Lower lobe of right lung (tissue), 2 donors: ENCODE measurements at places on chromosomes 2 and 18. TPM values are rescaled to one million over a fixed set of nuclear protein-coding genes. Genes with fewer than 3 reads are reported as not detected.

DNA sequence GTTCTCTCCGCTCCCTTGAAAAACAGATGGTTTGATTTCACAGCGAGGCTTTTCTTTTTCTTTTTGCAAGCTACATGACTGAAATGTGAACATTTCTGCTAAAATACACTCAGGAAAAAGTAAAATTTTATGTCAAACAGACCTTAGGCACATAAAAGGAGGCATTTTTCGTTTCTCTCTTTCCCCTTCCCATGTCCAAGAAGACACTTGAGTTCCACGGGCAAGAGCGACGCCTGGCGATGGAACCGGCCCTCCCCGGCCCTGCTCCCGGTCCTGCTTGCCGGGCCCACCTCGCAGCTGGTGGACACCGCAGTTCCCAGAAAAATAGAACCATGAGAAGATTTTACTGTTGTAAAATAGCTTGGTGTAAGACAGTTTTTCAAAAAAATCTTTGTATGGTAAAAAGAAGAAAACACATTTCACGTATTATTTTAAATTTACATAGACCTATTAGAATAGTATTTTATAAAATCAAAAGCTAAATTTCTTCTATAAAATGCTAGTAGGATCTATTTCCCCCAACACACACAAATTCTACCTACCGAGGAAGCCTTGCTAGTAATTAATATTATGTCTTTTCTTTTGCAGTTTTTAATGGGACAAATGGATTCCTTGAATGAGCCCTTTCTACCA lies 2.3 kb upstream of the ALKAL2 start:
- peak; percentile 75 for DNase-seq

- DNase-seq = no peak
Observed at GRCh38 chr2:133438848-133439564, 129.3 kb downstream of the NCKAP5 start.

DNA sequence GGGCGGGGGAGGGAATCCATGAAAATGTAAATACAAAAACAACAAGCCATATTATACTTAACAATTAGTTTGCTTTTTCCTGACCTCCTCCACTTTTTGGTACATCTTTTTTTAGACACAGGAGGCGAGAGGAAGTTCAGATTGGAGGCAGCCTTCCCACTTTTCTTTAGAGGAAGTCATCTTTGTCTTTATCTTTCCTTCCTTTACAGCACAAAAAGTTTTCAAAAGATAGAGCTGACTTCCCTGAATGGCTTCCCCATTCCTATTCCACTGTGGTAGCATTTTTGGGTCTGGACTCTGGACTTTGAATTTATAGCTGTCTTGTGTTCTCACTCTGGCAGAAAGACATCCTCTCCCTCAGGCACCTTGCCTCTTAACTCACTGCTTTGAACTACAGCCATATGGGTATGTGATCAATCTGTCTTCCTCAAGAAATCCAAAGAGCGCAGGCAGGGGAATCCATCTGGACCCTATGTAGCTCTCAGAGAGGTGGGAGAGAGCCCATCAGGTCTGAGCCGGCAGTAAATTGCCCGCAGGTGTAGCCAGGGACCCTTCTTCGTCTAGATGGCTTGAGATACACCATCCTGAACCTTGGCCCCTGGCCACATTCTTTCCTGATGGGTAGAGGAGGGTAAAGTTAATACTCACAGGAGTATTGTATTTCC lies 101.9 kb downstream of the AQP4 start:
- DNase-seq = no peak

- no peak for DNase-seq
Observed at GRCh38 chr18:77077401-77077800, 55.2 kb downstream of the MBP start.

DNA sequence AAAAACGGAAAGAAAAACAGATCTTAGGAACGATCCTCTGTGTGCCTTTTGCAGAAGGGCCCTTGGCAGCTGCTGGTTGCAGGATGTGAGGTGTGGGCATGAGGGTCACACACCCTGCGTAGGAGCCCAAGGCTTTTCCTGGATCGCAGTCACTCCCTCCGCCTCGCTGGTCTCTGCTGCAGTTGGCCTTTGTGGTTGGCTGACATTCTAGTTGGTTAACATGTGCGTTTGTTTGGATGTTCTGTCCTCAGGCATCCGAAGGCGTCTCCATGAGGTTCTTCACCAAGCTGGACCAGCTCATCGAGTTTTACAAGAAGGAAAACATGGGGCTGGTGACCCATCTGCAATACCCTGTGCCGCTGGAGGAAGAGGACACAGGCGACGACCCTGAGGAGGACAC lies 61.7 kb downstream of the INPP5D start:
- no peak for DNase-seq

DNA sequence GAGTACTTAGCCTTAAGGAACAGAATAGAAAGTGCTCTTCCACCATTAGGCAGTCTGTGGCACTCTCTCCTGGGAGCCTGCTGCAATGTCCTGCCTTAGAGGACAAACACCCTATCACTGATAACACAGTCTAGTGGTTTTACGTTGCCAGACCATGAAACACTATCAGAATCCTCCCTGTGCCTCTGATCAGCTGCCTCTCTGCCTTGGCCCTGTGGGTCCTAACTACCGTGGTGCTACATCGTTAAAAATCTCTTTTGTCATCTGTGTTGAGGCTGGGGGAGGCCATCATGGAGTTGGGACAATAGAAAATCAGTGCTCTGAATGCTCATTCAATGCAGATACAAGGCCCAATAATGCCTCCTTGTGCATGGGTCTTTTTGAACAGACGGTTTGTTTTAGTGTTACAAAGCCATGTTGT lies 11.9 kb upstream of the APCDD1 start:
- DNase-seq = no peak

- DNase-seq = no peak
Observed at GRCh38 chr18:59048378-59048777, 91.3 kb upstream of the SEC11C start.

DNA sequence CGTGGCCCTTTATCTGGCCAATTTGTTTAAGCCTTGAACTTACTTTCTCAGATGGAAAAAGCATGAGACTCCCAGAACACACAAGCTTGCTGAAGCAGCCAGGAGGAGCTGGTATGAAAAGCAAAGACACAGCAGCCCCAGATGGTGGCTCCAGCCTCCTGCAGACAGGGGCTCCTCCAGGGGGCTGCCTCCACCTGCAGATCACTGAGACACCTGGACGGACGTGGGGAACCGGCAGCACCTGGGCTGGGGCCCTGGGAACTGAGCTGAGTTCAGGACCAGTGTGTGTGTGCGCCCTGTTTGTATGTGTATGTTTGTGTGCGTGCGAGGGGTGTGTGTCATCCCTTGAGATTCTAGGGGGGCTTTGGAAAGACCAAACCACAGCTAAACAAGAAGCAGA lies 8.6 kb downstream of the CYS1 start:
- no peak for DNase-seq

DNA sequence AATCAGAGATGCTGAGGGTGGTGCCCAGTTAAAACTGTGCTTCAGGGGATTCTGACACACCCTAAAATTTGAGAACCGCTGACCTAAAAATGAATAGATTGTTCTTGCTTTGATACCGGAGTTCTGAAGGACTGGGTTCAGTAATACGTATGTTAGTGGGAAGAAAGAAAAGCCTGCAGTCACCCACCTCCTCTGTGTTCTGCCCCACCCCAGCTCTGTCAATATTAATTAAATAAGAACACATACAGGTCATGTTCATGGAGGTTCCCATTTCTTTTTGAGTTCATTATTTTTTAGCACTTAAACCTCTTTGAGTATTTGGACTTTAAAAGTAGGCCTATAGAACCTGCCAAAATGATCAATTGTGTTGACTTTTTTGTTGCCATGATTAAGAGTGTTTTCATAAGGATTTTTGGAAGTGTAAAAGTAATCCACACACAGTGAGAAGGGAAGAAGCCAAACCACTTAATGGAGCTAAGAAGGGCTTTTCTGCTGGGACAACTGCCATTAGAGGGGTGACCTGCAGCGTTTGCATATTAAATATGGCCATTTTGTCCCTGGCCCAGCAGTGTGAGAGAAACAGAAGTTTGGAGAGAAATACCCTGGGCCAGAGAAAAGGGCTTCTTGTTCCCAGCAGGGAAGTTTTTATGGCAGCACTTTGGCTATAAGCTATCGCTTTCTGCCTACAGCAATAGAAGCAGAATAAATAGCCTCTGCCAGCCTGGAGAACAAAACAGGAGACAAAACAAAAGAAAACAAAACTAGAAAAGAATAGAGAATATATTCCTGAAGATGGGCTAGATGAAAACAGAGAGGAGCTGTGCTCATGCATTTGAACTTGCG lies 80.7 kb upstream of the RNF152 start:
- DNase-seq = no peak

Gene KIAA2012
- 2.8 TPM for total RNA-seq

Gene MFF
- 53.0 TPM for total RNA-seq
